Smooth muscle cell of the pulmonary artery (primary cell): ENCODE measurements at places on chromosomes 5 and 9. TPM values are rescaled to one million over a fixed set of nuclear protein-coding genes. Genes with fewer than 3 reads are reported as not detected.

ACTBL2 gene
- 0.03 TPM in 1 of 2 replicates, not detected in the other for total RNA-seq

SKIC3 gene
- total RNA-seq = 148 and 161 TPM in 2 replicates

PCDHGA10 gene
- total RNA-seq = 8.3 and 9.4 TPM in 2 replicates

FASTKD3 gene
- total RNA-seq = 5.9 and 7.1 TPM in 2 replicates

PCDHA5 gene
- 0.07 TPM in 2 replicates for total RNA-seq

CDH9 gene
- not detected in 2 replicates for total RNA-seq

MARCHF3 gene
- 19.9 and 20.7 TPM in 2 replicates for total RNA-seq
